ENCODE measurements at places on chromosomes 11 and 22.

DNA sequence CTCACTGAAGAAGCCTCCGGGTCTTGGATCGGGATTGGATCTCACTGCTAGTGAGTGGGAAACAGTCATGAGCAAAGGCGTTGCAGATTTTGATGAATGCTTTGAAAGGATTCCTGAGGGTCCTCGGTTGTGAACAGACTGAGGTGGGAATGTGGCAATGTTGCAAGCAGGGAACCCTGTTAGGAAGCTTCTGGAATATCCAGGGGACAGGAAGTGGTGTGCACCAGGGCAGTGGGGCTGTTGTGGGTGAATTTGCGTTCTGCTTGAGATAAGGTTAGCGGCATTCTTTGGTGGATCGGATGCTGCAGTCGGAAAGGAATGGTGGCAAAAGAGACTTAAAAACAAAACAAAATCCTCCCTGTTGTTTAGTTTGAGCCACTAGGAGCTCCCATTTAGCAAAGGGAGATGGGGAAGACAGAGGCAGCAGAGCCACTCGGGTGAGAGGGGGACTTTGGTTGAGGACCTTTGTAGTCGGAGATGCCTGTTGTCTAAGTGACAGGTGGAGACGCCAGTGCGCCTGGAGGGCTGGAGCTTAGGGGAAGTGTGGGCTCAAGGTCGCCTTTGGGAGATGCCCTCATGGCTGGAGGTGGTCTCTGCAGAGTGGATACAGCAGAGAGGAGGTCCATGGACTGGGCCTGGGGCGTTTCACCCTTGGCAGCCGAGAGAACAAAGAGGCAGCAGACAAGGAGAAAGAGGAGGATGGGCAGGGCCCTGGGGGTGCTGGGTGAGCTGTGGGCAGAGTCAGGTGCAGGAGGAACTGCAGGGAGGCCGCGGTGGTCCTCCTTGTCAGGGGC is 37.6 kb downstream of the CSF2RB start:
- no peak for DNase-seq

DNA sequence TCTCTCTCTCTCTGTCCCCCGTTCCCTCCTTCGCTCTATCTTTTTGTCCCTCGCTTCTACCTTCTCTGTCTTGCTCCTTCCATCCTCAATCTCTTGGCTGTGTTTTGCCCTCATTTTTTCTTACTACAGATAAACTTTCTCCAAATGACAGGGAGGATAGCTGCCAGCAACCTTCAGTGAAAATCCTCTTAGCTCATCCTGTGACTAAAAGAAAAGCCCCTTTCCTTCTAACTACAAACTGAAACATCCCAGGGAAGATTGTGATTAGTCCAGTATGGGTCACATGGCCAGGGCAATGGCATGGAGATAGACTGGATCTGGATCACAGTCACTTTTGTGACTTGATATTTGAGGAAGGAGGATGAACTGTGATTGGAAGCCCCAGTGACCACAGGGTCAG is 10.4 kb downstream of the SPON1 start:
- DNase-seq = no peak

GRCh38 chr11:83782329-83782728 is 496.2 kb upstream of the CCDC90B start:
- DNase-seq = no peak

- DNase-seq = no peak
These were observed 178.2 kb upstream of the TMEM45B start for GRCh38 chr11:129637473-129637872.

- DNase-seq = no peak
These were observed at the start of gene TRIM29 for GRCh38 chr11:120137611-120138521. Gene TRIM29 (minus strand): TSS chr11:120138113. CDS start chr11:120138031, 82 bp downstream.

GRCh38 chr11:1514336-1515061 is 27.9 kb upstream of the MOB2 start:
- no peak for DNase-seq

DNA sequence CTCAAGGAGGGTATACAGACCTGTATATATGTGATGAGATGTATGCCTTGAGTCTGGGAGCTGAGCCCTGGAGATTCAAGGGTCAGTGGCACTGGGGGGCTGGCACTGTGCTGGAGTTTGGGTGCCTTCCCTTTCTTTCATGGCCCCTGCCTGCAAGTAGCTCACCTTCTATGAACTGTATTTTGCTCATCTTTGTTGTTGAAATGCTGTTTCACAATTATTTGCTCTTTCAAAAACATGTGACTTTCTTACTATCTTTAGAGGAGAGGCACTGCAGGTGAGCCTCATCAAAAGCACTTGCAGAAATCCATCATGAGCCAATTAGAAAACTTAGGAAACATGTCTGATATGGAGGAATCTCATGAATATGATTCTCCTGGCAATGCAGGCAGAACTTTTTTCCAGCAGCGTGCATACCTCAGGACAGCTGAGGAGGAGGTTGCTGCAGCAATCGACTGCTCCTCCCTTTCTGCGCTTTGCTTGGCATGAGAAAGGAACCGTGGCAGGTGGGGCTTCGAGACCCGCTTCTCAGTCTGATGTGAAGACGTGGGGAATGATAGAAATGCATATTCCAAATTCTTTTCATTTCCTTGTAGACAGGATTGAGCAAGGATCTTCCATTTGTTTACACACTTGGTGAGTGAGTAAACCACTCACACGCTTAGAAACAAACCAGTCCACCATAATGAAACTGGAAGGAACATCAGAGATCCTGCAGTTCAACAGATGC is 178.4 kb upstream of the E2F8 start:
- no peak for DNase-seq

DNA sequence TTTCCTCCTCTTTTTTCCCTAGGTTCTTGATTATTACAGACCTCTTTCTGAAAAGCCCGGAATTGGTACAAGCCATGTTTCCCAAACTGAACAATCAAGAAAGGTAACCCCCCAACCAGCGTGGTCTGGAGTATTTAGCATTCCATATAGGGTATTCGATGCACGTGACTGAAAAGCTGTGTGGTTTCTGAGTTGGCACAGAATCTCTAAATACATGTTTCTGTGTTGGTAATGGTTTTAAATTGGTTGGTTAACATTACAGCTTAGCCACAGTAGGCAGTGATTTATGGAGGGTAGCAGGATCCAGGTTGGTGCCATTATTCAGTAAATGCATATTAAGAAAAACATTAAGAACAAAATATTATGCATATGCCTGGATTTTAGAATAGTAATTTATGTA is 46.8 kb downstream of the ATXN10 start:
- DNase-seq = no peak

- no peak for DNase-seq
These were observed 42.9 kb downstream of the ARFGAP3 start for GRCh38 chr22:42814215-42814614.
